ENCODE measurements at places on chromosomes 12 and 14.

DNA sequence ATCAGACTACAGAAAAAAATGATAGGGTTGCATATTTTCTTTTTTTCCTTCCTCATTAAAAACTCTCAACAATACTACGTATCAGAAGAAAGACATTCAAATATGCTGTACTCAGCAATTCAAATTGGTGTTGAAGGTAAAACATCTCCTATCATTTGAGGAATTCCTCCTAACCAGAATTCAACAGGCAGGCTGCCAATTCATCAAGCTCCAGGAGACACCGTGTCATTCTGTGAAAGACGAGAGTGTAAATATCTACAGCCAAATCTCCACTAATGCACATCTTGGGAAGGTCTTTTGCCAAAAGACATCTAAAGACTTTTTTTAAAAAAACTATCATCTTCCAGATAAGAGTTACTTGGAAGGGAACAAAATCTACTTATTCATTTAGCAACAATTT is 26.6 kb downstream of the NT5DC3 start:
- no peak for DNase-seq

- peak; percentile 82 for DNase-seq
These were observed 143.7 kb upstream of the FRMD6 start for GRCh38 chr14:51507906-51508511.

DNA sequence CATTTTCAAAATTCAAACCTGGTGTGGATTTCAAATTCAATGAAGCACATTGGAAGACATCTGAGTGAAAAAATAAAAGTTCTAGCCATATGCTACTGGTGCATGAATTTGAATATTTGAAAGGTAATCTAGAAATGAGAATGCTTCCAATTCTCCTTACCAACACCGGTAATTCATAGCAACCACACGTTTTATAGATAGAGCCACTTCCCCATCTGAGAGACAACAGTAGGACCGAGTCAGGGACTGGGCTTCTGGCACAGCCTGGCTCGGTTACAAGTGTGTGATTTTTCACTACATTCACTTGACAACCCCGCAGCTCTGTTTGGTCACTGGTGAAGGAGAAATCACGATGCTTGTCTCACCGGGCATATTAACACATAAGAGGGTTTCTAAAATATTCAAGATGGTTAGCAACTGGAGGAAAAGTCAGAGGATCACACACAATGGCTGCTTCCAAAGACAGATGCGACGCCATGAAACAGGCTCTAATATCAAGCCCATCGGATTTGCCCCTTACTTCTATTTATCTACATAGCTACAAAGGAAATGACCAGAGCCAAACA is 86.5 kb upstream of the FOXN3 start:
- DNase-seq: no peak

DNA sequence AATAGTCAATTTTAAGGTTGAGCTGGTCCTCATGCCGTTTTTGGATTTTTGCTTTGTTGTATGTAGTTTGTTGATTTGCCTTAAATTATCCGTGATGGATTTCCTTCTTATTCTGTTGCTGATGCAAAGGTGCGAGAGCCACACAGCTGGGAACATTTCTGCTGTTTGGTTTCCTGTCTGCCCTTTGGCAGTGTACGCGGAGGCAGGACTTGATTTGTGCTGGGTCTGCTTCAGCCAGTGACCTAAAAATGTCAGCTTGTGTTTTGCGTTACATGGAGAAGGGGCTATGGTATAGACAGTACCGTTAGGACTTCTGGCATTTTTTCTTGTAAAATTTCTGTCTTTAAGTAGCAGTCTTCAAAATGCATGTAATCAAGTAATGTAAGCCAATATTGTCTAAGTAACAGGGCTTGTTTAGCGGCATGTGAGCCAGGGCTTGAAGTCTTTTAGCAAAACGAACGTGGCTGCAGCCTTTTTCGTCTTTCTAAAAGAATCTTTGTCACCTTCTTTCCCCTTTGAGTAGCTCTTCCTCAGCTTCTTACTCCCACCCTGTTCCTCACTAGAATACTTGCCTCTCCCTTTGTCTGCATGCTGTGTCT is 18.2 kb upstream of the RD3L start:
- DNase-seq: no peak

DNA sequence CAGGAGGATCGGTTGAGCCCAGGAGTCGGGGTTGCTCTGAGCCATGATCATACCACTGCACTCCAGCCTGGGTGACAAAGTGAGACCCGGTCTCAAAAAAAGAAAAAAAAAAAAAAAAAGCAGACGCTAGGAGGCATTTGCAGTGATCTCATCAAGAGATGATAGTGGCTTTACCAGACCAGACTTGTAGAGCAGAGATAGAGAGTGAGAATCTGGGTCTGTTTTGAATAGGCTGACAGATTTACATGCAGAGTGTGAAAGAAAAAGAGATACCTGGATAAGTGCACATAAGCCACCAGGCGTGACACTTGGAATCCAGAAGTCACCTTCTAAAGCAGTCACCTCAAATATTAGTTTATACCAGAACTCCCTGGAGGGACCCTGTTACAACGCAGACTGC is 21.1 kb upstream of the FLRT2 start:
- DNase-seq: no peak

DNA sequence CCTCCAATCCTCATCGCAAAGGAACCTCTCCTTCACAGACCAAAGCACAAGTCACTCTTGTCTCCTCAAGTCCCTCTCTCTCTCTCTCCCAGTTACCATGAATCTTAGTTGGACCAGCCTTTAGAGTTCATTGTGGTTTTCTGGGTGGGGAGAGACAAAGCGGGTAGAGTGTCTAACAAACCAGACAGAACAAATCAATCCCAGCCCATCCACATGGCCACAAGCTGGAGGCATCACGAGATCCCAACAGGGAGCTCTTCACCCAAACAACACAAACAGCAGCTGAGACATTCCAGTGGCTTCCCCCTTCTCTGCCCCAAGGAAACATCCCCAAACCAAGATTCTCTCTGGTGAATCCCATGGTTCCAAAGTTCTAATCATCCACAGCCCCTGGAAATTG is 22.4 kb downstream of the ACTN1 start:
- DNase-seq: no peak

DNA sequence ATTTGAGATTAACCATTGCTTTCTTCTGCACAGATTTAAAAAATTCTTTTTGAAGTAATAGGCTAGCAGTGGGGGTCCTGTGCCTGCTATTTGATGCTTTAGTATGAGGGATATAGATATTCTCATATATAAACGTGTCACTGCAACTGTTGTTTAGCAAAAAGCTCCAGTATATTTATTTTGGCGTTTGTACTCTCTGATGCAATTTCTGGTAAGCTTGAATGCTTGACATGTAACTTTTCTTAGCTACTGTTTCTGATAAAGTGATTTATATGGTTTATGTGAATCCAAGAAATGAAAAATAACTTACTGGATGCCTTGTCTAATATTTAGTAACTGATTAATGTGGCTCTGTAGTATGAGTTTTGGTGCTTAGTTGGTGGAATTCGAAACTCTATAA is 77.1 kb downstream of the TTLL5 start:
- DNase-seq: no peak

GRCh38 chr12:21913823-21914222 is 27.4 kb downstream of the ABCC9 start:
- DNase-seq: no peak

GRCh38 chr12:47281667-47282171 is 202.0 kb upstream of the AMIGO2 start:
- DNase-seq: no peak

Data from Right ventricle myocardium inferior (tissue), 1 donor.